Left renal pelvis (tissue), 4 donors: ENCODE measurements at places on chromosomes 12 and 14. TPM values are rescaled to one million over a fixed set of nuclear protein-coding genes. Genes with fewer than 3 reads are reported as not detected.

GNB3 gene
- 9.0 TPM for polyA plus RNA-seq

SMCO2 gene
- polyA plus RNA-seq, result not detected

HCAR1 gene
- polyA plus RNA-seq, result 2.5 TPM

GPRC5D gene
- polyA plus RNA-seq, result 0.33 TPM

RPS6KA5 gene
- polyA plus RNA-seq, result 8.0 TPM

DNA sequence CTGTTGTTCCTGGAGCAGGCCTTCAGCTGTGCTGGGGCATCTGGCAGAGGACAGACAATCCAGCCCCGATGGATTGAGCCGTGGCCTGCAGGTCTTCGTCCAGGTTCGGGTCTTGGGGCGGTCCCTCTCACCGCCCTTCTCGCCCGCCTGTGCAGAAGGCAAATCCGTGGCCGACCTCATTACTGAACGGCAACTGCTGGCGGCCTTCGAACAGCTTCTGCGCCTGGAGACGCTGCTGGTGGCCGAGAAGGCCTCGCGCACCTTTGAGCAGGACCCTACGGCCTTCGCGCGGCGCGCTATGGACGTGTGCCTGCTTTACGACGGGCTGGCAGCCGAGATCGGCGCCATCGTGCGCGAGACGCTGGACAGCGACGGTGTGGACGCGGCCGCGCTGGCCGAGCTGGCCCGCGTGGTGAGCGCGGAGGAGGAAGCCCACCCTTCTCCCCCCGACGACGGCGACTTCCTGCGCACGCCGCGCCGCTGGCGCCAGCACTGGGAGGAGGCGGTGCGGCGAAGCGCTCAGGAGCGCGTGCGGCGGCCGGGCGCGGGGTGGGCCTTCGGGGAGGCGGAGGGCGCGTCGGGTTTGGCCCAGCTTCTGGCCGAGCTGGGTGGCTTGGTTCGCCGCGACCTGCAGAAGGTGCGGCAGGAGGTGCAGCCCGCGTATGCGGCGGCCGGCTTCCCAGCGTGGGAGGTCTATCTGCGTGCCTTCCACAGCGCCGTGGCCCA, 7.6 kb downstream of the EXOC3L4 start:
- DNase-seq, result no peak

DNA sequence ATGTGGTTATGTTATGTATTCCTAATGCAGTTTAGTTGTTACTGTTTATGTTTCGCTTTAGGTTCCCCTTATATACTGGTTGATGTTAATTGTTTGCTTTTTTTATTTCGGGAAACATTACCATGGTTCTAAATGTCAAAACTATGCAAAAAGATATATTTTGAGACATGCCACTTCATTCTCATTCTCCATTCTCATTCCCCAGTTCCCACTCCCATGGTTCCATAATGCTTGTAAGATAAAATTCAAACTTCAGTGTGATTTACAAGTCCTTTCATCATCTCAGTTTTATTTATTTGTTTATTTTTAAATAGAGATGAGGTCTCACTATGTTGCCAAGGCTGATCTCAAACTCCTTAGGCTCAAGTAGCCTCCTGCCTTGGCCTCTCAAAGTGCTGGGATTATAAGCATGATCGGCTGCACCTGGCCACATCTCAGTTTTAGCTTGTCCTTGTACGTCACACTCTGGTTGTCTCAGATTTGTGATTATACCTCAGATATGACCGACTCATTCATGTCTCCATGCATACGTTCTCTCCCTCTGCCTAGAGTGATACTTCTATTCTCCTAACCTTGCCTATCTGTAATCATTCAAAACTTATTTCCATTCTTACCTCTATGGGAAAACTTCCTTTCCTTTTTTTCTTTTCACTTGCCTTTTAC, 407.8 kb upstream of the RGS6 start:
- DNase-seq, result no peak

GRCh38 chr12:130506844-130507243, 169.2 kb downstream of the PIWIL1 start:
- no peak for DNase-seq

DNA sequence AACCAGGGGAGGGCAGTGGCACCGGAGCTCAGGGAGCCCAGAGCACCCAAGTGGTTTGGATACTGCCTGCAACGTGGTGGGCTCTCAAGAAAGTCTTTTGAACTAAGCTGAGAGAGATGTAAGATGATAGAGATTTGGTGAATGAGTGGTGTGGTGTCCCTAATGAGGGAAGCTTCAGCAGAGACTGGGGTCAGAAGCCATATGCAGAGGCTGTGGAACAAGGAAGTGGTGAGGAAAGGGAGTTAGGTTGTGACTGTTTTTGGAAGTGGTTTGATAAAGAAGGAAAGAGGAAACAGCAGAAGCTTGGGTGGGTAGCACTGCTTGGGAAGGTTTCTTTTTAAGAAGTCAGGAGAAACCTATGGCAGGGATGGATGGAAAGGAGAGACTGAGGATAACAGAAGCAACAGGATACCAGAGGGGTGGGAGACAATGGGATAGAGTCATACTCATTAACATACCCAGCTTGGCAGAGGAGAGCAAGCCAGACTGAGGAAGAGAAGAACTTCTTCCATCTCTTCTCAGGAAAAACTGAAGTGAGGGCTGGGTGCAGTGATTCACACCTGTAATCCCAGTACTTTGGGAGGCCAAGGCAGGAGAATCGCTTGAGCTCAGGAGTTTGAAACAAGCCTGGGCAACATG, 24.1 kb downstream of the SLC4A8 start:
- DNase-seq, result no peak

DNA sequence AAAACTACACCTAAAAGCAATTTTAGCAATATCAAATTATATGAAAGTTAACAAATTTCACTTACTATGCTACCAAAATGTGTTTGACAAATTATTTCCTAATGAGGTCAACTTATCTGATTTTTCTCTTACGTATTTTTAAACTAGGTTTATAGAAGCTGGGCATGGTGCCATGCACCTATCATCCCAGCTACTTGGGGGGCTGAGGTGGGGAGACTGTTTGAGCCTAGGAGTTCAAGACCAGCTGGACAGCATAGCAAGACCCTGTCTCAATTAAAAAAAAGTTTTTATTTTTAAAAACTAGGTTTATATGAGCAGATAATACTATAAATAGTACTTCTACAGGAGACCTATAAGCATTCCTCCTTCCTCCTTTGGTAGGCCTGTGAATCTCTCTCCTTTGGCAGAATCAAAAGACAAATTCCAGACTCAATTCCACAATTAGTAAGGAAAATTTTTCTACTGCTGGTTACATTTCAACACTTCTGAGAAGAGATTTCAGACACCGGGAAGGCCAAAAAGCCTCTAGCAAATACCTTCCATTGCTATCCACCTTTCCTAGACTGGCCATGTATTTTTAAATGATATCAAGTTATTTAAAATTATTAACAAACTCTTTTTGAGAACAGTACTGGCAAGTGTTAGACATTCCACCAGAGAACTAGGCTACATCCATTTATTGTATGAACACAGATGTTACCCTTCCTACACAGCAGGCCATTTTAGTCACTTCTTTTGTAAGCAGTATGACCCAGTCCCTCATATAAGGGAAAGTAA, 34.4 kb downstream of the CDK17 start:
- no peak for DNase-seq

GRCh38 chr12:108948367-108948766, 68.5 kb downstream of the DAO start:
- no peak for DNase-seq

DNA sequence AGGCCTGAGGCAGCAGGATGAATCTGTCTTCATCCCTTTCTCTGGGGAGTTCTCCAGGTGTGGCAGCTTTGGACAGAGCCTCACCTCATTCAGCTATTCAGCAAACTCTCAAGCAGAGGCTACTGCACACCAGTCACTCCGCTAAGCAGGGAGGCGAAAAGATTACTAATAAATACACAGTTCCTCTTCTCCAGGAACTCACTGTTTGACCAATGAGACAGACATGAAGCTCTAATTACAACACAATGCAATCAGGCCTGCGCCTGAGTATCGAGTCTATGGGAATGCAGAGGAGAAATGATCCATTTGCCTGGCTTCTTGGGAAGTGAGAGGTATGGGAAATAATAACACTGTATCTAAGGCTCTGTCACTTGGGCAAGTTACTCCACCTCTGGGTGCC, 178.1 kb downstream of the CRADD start:
- DNase-seq, result no peak
